ENCODE measurements at places on chromosomes 12 and 14. TPM values are rescaled to one million over a fixed set of nuclear protein-coding genes. Genes with fewer than 3 reads are reported as not detected.

The KRT7 gene
- total RNA-seq = 2,511 TPM

The KCNC2 gene
- total RNA-seq = not detected

The FAM90A1 gene
- 0.65 TPM for total RNA-seq

The BHLHE41 gene
- 186 TPM for total RNA-seq

The TEAD4 gene
- 15.8 TPM for total RNA-seq

The ANKRD33 gene
- not detected for total RNA-seq

The SLC25A47 gene
- not detected for total RNA-seq

DNA sequence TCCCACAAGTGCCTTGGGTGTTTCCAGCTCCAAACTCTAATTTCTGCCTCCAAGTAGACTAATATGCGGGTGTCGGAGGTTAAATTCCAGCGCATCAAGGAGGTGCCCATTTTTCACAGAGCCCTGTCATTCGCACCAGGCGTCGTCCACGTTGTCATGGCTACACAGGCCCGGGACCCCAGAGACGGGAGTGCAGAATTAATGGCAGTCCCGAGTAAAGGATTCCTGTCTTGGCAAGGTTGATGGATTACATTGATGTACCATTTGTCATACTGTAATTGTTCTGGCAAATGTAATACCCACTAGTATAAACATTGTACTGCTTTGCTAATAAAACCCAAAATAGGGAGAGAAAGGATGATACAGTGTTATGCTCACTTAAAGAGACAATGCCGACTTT is 222.9 kb upstream of the MYL2 start:
- no peak for DNase-seq

DNA sequence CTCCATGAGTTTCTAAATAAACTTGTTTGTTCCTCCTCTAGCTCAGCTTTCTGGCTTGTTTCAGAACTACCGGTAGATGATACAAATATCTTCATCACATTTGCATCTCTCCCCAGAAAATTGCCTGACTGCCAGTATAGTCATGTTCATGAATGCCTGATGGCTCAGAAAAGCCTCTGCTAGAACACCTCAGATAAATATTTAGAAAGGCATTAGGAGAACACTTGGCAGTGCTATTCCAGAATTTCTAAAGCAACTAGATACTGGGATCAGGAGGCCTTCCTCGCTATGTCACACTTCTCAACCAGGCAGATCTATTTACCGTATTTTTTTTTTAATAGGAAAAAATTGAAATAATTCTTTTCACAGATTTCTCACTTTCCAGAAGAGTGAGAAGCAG is 32.3 kb upstream of the KRAS start:
- DNase-seq = no peak

DNA sequence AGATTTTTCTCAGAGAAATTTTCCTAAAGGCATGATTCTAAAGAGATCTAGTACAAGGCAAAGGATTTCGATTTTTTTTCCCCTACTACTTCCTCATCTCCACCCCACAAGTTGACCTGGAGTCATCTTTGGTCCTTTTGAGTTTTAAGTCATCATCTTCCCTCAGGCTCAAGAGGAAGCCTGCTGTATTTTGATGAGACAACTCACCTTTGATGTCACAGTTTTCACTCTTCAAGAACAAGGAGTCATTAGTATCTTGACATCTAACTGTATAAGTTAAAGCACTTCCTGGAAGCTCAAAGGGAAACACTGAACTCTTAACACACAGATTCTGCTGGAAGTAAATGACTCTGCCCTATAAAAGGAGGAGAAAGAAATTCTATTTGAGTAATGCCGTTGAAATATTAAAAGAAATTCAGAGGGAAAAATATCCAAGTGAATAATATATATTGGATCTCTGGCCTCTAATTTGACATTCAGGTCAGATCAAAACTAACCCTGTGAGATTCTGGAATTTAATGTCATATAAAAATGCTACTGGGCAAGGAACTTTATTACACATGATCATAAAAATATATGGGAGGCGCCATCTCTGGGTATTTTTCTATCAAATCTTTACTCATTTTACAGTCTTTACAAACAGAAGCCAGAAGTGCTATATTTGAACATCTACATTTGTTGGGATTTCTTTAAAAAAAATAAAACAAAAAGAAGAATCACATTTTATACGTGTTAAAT is 435.0 kb downstream of the NRXN3 start:
- no peak for DNase-seq

GRCh38 chr12:116697716-116698115 is 40.2 kb downstream of the SPRING1 start:
- no peak for DNase-seq

DNA sequence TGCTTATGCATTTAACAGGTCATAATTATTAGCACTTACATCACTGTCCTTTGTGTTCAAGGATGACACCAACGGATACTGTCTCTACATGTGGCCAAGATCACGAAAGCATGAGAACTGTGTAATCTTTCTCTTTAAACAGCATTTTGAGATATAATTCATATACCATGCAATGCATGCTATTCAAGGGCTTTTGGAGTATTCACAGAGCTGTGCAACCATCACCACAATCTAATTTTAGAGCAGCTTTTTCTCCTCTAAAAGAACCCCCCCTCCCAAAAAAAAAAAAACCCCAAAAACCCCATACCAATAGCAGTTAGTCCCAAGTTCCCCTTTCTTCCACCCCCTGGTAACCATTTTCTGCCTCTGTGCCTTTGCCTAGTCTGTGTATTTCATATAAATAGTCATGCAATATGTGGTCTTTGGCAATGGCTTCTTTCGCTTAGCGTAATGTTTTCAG is 60.6 kb downstream of the SPRING1 start:
- DNase-seq = no peak

GRCh38 chr12:109286652-109287051 is 22.4 kb downstream of the FOXN4 start:
- DNase-seq = no peak

GRCh38 chr12:13383379-13383778 is 186.9 kb downstream of the EMP1 start:
- no peak for DNase-seq

- DNase-seq = no peak
These were observed 225.7 kb downstream of the NUAK1 start for GRCh38 chr12:105912882-105913678.

GRCh38 chr14:22391908-22392565 is 197.0 kb downstream of the DAD1 start:
- peak; percentile 73 for DNase-seq

GRCh38 chr12:49283541-49284429 is 11.2 kb upstream of the PRPH start:
- no peak for DNase-seq

GRCh38 chr12:27619308-27619707 is 76.9 kb upstream of the REP15 start:
- DNase-seq = no peak

DNA sequence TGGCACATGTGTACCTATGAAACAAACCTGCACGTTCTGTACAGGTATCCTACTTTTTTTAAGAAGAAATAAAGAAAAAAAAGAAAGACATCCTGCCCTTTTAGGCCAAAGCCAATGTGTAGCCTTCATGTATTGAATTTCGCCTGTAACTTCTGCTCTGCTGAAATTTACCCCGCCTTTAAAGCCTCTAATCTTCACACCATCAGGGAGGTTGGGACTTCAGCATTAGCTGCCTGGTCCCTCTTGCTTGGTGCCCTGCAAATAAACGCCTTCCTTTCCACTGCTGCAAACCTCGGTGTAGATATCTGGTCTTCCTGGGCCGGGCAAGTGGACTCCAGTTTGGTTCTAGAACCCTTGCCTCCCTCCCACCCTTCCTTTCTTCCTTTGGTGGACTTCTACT is 2.6 kb upstream of the KRT71 start:
- no peak for DNase-seq
